ENCODE measurements at places on chromosomes 4 and X.

DNA sequence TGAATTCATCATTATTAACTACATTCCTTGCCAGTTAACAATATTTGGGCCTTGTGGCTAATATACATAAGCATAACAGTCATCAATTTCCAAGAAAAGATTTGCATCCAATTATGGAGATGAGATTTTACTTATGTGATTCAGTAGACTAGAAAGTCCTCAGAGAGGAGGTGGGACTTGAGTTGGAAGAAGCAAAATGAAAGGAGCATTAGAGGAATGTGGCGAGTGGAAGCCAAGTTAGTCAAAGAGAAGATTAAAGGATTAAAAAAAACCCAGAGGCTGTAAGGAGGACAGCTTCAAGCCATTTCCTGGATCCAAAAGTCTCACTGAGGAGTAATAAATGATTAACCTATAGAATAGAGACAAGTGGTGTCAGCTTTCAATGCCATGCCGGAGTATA lies 1099.4 kb upstream of the IGFBP7 start:
- no peak for DNase-seq

- DNase-seq, result no peak
Observed at GRCh38 chr4:8580321-8581093, at the start of gene GPR78. Gene GPR78 (plus strand): TSS chr4:8580392. CDS start chr4:8580983, 591 bp downstream.

- no peak for DNase-seq
Observed at GRCh38 chr4:98383431-98384106, 122.4 kb downstream of the RAP1GDS1 start.

DNA sequence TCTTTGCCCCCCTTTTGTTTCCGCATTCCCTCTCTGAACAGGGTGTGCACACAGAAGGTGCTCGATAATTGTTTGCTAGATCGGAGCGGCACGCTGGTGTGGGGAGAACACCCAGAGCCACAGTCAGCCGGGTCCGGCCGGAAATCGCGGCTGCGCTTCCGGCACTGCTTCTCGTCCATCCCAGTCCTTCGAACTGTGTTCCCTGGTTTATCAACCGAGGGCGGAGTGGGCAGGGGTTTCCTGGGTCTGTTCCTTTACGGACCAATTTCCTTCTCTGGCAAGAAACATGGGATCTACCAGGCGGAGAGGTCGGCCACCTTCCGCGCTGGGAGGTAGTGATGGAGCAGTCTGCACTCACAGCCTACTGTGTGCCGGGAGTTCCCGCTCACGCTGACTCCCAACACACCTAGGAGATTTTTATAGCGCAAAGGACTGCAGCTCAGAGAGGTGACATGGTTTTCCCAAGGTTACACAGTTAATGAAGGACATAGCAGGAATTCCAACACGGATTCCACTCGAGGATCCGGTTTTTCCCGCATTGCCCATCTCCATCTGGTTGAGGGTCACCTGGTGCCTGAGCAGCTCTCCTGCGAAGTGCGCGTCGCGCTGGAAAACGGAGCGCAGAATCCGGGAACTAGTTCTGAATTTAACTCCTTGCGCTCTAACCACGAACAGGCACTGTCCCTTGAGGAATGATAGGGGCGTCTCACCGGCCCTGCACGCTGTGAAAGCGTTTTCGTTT lies 6.8 kb downstream of the MSX1 start:
- DNase-seq, result no peak

- DNase-seq, result no peak
Observed at GRCh38 chrX:18149454-18149853, 71.2 kb downstream of the BEND2 start.

DNA sequence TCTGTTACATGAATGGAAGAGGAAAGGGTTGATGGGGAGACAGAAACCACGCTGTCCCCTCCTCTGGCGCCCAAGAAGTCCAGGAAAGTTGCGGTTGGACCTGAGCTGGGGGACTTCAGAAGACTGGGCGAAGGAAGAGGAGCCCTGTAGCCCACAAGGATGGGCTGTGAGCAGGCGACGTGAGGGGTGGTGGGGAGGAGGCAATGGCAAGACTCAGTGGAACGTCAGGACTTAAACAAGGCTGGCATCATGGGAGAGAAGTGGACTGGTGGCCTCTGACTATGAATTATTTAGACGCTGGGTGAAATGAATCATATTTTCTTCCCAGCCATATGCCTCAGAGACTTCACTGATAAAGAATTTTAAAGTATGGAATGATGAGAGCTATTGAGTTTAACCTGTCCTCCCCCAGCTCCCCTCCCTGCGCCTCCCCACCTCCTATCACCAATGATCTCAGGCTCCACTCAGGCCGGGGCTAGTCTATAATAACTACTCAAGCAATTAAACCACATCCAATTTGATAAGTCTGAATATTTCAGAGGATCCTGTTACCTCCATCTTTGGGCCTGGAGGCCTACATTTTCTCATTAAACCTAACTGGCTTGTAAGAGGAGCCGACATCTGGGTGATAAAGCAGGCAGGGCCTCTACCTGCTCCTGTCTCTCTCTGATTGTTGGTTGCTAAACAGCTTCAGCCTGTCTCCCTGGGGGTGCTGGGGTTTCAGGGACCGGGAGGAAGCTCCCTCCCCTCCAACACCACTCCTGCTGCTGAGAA lies 63.6 kb downstream of the SMIM20 start:
- no peak for DNase-seq

Data from CD4-positive, alpha-beta T cell treated with Interleukin-15 for 4 hours (primary cell).